ENCODE measurements at places on chromosomes 4 and X.

DNA sequence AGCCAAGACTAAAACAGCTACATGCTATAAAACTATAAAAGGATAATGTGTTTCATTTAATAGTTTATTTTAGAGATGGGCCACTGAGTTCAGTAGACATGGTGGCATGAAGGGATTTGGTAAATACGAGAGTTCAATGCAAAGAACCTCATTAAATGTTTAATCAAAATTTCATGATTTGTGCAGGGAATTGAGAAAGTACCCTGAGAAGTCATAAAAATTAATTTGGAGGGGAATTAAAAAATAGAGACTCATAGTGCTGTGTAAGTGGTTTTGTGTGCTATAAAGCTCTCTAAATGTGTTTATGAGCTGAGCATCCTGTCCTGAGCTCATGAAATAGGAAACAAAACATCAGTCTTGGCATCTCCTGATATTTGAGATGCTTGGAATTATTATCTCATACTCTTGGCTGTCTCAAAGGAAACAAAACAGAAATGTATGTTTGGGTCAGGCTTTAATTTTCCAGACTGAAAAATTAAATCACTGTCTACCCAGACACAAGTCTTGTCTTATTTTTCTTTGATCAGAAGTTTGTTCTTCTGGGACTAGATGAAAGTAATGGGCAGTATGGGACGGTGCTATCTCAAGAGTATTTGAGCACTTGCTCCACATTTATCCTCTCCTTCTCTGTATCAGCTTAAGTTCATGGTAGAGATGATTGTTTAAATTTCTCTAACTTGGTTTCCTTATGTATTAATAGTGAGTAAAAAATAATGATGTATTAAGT is 38.0 kb upstream of the EMCN start:
- DNase-seq, result no peak

DNA sequence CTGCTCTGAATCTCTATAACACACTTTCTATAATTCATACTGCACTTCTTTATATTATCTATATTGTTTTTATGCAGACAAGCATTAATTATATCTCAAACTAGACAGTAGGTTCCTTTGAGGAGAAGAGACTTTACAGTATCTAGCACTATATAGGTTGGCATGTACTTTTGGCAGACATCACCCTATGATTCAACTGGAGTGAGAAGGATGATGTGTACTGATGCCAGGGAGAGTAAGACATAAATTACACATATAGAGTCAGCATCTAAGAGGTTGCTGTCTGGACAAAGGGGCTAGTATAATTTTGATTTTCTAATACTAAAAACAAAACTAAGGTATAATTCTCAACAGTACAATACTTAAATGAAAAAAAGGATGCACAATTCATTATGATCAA is 5.1 kb upstream of the RBM41 start:
- no peak for DNase-seq

- DNase-seq, result no peak
These were observed 24.0 kb downstream of the GIMD1 start for GRCh38 chr4:106344647-106344970.

DNA sequence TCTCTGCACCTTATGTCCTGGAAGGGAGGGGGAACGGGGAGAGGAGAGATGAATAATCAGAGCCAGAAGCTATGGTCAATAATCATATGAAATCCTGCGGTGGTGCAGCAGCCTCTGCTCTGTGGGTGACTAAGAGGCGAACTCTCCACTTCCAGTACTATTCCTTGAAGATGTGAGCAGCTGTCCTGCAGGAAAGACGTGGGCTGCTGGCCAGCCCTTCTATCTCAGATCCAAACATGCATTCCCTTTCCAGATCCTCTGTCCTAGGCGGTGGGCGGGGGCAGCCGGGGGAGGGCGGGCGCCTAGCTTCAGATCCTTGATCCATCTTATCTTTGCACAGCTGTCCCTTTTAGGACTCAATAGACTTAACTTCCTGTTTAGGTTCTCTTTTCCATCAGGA is 34.5 kb downstream of the SPINK2 start:
- no peak for DNase-seq

DNA sequence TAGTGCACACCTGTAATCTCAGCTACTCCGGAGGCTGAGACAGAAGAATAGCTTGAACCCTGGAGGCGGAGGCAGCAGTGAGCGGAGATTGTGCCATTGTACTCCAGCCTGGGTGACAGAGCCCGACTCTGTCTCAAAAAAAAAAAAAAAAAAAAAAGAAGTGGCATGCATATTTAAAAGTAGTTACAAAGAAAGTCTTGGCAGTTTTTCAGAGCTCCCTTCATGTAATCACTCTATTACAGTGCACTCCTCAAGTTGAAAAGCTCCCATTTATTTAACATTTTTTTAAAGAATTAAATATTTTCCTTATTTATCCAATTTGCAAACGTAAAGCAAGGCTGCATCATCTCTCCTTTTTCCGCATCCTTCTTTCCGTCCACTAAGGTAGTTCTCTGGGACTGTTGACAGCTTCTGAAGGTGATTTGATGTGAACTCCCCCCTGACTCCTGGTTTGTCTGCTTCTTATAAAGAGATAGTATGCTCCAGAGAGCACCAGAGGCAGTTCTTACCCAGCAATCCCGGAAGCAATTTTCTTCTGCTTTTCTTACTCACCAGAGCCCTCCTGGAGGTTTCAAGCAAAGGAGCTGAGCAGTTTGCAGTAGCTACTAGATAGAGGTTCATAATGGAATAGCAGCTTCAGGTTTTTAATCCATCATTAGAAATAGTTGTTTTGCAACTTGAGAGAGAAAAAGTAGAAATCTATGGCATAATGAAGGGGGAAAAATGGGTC is 151.0 kb downstream of the PALLD start:
- DNase-seq, result no peak

- DNase-seq, result no peak
These were observed 73.7 kb upstream of the ACSL1 start for GRCh38 chr4:184899261-184900134.

- peak; percentile 65 for DNase-seq
These were observed 4.7 kb downstream of the THAP9 start for GRCh38 chr4:82905205-82905604.

DNA sequence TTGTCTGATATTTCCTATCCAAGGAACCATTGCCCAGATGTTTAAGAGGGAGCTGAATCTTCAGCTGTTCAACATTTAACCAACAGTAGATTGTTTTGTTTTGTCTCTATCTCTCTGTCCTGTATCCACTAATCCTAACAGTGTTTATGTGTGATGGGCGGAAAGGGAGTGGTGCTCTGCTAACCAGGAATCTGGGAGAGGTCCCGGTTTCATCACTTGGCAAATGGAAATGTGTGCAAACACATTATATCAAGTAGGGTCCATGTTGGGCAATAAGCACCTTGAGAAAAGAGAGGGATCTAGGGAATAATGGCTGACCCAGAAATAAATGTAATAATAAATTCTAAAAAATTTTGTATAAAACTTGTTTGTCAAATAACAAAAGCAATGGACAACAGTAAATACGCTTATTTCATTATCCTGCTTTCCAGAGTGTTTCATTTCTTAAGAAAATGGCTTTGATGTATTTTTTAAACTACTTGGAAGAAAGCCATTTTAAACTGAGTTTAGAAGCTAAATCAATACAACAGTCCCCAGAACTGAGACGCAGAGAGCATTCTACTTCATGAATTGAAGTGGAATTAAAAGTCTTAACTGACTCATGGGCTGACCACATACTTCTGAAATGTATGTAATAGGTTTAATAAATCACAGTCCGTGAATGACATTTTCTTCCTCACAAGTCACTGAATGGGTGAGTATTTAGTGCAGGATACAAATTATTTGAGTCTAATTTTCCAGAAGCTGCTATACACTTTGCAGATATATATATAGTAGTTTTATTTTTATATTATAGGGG is 55.8 kb downstream of the EMCN start:
- DNase-seq, result no peak

DNA sequence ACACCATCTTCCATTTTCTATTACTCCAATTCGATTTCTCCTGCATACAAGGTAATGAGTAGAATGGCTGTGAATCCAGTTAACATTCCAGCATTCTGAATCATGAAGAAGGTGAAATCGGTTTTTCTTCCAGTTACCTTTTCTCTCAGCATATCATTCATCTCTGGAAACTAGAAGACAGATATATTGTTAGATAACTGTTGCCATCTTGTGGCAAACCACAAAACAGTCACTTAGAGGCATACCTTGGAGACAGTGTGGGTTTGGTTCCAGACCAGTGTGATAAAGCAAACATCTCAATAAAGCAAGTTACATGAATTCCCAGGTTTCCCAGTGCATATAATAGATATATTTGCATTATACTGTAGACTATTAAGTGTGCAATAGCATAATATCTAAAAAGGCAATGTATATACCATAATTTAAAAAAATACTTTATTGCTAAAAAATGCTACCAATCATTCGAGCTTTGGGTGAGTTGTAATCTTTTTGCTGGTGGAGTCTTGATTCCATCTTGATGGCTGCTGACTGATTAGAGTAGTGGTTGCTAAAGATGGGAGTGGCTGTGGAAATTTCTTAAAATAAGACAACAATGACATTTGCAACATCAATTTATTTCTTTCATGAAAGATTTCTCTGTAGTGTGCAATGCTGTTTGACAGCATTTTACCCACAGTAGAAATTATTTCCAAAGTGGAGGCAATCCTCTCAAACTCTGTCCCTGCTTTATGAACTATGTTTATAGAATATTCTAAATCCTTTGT is 82.1 kb downstream of the SLC39A8 start:
- DNase-seq, result peak; percentile 3

GRCh38 chr4:7070729-7071511 is 3.1 kb upstream of the GRPEL1 start:
- peak; percentile 55 for DNase-seq

- DNase-seq, result no peak
These were observed 196.7 kb downstream of the CFAP47 start for GRCh38 chrX:36116222-36116621.

GRCh38 chr4:1080961-1081688 is 32.2 kb downstream of the RNF212 start:
- no peak for DNase-seq

DNA sequence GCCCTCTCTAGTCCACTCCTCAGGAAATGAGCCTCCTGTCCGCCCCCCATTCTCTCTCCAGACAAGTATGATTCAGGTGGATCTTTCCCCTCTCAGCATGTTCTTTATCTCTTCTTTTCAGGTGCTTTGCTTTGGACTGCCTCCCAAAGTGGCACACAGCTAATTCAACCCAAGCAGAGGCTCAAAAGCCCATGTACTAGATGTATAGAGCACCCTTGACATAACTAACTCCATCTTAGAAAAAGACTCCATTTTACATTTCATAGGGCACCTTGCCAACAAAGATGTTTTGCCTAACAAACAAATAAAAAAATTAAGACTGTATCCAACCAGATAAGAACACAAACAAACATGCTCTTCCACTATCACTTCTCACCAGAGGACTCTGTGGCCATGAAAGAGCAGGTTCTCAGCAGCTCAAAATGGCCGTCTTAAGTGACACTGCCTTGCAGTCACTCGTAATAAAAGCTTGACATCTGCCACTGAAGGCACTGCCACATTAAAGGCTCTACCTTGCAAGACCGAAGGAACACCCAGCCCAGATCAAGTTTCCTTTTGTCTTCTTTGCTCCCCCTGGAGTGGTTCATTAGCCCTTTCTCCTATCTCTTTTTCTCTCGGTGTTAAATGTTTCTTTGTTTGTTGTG is 84.9 kb upstream of the TAB3 start:
- DNase-seq, result no peak

GRCh38 chr4:29619168-29619567 is 1101.0 kb upstream of the PCDH7 start:
- no peak for DNase-seq

- DNase-seq, result no peak
These were observed 55.0 kb upstream of the PAK3 start for GRCh38 chrX:111041018-111041462.

DNA sequence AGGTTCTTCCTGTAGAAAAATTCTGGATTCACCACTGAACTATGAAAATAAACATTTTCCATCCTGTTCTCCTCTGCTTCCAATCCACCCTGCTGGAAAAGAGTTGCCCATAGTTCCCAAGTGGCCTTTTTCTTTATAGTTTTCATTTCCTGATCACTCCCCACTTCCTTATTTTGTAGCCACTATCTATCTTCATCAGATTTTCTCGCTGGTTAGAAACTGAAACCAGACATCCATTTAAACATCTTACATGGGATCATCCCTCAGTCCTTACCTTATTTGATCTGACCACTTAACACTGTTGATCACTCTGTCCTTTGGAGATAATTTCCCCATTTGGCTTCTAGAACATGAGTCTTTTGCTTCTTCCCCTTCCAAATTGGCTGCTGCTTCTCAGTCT is 42.2 kb upstream of the SCOC start:
- DNase-seq, result no peak
